ENCODE measurements at places on chromosomes 11 and 22.

DNA sequence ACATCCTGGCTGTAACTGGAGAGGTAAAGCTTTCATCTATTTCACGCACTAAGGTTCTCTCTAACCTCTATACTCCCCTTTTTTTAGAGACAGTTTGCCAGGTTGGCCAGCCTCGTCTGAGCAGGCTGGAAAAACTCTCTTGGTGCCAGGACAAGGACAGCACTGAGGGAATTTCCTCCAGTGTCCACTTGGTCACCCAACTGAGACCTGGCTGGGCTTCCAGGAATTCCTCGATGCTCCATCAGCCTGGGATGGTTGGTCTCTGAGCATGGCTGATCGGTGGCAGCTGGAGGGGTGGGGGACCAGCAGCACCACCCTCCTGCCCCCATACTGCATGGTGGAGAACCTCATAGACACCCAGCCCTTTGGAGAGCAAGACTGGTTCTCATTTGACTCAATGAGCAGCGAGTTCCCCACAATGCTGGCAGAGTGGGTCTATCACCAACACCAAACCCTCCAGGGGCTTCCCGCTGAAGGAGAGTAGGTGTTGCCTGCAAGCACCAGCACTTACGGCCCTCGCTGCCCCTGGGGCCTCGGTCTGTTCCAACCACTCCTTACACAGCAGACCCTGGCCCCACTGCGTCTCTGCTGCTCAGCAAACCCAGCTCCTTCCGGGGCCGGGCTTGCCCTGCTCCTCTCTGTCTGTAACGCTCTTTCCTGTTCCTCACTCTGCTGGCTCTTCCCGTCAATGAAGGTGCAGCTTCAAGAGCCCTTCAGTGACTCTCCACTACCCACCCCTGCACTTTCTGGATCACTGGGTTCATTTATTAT is 122.2 kb downstream of the ST3GAL4 start:
- no peak overlapping the region for H3K4me3 ChIP-seq
- no peaks in the 10 kb centered on the region for H3K36me3 ChIP-seq
- no peak for DNase-seq
- no peaks in the 10 kb centered on the region for H3K27me3 ChIP-seq
- peaks cover 4% of the 10 kb centered on the region for H3K4me1 ChIP-seq
- no peak overlapping the region for H3K27ac ChIP-seq

GRCh38 chr22:46673205-46673604 is 53.0 kb downstream of the GRAMD4 start:
- H3K36me3 ChIP-seq = no peaks in the 10 kb centered on the region
- H3K4me3 ChIP-seq = no peak overlapping the region
- no peaks in the 10 kb centered on the region for H3K27me3 ChIP-seq

GRCh38 chr11:61923166-61924063 is 6.0 kb upstream of the RAB3IL1 start:
- DNase-seq = no peak
- no peak overlapping the region for H3K4me3 ChIP-seq
- H3K27ac ChIP-seq = no peak overlapping the region
- no peaks in the 10 kb centered on the region for H3K4me1 ChIP-seq
- no peaks in the 10 kb centered on the region for H3K36me3 ChIP-seq

- DNase-seq = no peak
- H3K4me3 ChIP-seq = no peak overlapping the region
- peaks cover 21% of the 10 kb centered on the region for H3K4me1 ChIP-seq
These were observed 3.1 kb downstream of the GSTP1 start for GRCh38 chr11:67586568-67587250.

- H3K4me1 ChIP-seq = 0 out of 2 replicates have a peak, but pooled peaks cover 3% of the 10 kb centered on the region
- H3K36me3 ChIP-seq = peaks cover 23% of the 10 kb centered on the region
These were observed 335 bp downstream of the ZNF408 start for GRCh38 chr11:46701078-46701654.

- H3K4me1 ChIP-seq = peaks cover 33% of the 10 kb centered on the region
- no peaks in the 10 kb centered on the region for H3K36me3 ChIP-seq
- peak; percentile 88 for DNase-seq
- H3K27me3 ChIP-seq = no peaks in the 10 kb centered on the region
- H3K27ac ChIP-seq = peak overlapping the region; percentile 57
These were observed 1.4 kb downstream of the PNPLA2 start for GRCh38 chr11:819943-820649.

DNA sequence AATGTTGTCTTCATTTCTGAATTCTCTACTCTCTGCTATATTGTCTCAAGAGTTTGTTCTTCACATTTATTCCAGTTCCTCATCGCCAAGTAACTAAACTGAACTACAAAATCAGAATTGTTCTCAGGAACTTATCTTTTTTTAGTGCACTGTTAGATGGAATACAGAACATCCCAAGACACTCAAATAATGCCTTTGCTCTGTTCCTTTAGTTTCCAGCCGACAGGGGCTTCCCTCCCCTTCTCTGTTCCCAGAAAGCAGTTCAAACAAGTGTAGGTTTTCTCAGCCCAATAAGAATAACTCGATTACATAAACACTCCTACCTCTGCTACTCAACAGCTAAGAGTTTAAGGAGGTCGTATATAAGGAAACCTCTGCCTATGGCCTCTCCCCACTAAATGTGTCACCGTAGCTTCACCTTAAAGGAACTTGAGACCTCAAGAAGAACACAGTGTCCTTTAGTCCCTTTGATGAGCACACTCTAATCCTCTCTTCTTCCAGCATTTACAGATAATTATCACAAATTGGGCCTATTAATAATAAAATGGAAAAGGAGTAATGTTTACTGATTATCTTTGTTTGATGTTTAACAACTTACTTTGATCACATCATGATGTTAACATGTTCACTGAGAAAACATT is 6.9 kb downstream of the POU2AF3 start:
- no peaks in the 10 kb centered on the region for H3K36me3 ChIP-seq
- H3K4me3 ChIP-seq = no peak overlapping the region
- peaks cover 88% of the 10 kb centered on the region for H3K27me3 ChIP-seq
- peaks cover 8% of the 10 kb centered on the region for H3K4me1 ChIP-seq

GRCh38 chr22:38955926-38956325 is 1.5 kb upstream of the APOBEC3A start:
- H3K4me3 ChIP-seq = no peak overlapping the region
- no peaks in the 10 kb centered on the region for H3K27me3 ChIP-seq
- no peak for DNase-seq
- no peak overlapping the region for H3K27ac ChIP-seq
- no peaks in the 10 kb centered on the region for H3K4me1 ChIP-seq

DNA sequence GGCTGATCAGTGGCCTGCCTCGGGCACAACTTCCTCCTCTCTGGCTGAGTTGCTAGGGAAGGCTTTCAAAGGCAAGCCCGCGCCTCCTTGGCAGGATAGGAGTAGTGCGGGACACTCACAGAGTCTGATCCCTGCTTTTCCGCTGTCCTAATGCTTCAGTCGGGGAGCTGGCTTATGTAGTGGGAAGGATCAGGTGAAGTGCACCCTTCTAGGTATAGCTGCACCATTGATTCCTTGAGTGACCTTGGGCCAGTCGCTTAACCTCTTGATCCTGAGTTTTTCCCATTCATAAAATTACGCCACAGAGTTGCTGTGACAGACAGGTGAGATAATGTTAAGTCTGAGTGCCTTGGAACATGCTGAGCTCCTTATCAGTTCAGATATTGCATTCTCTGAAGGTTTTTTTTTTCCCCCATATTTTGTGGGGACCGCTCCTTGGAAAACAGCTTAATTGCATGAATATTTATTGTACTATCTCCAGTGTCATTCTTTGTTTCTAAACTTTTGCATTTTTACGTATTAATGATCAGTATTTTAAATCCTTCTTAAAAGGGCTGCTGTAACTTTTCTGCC is 961 bp downstream of the IPO7 start:
- H3K27me3 ChIP-seq = no peaks in the 10 kb centered on the region
- H3K4me1 ChIP-seq = peaks cover 9% of the 10 kb centered on the region
- no peak for DNase-seq

DNA sequence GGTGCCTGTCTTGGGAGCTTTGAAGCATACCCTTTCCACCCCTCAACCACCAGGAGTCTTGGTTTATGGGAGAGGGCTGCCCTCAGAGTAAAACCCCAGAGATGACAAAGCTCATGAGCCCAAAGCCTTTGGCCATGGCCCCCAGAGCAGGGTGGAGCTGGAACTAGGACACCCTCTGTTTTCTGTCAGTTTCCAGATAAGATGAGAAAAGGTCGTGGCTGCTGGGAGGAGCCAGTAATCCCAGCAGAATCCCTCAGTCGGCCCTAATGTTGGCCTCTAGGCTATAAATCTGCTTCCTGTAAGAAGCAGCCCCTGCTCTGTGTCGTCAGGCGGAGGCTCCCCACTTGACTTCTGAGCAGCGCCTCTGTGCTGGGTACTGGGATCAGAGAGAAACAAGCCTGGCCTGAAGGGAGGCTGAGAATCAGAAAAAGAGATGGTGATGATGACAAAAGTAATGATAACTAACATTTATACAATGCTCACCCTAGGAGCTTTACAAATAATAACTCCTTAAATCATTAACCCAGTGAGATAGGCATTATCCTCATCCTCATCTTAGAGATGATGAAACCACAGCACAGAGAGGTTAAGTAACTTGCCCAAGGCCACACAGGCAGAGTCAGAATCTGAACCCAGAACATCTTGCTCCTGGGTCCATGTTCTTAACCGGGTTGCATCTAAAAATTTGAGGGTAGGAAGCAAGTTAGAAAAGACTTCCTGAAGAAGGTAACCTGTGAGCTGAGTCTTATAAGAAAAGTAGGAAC is 471.4 kb downstream of the SOX6 start:
- H3K36me3 ChIP-seq = no peaks in the 10 kb centered on the region
- no peaks in the 10 kb centered on the region for H3K27me3 ChIP-seq
- no peak for DNase-seq

DNA sequence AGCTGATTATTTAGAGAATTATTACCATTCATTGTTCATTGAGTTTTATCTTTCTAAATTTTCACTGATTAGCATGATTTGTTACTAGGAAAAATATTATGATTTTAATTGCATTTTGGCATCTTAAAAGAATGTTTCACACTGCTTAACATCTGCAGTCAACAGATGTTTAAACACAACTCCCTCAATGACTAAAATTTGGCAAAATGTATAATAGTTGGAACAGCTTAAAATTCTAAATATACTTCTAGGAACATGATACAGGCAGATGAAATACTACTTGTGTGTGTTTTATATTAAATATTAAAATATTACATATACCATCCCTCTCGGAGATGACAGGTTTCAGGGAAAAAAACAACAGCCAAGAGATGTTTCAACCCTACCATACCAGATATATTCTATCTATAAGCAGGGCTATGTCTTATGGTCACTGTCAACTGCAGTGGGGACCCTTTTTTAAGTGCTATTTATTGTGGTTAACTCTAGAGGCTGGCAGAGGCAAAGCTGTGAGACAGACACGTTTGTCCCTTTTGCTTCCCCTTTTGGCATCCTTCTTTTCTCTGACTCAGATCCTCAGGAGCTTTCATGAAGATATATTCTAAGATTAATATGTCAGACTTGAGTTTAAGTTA is 81.9 kb downstream of the BDNF start:
- H3K36me3 ChIP-seq = no peaks in the 10 kb centered on the region
- H3K27me3 ChIP-seq = no peaks in the 10 kb centered on the region
- H3K27ac ChIP-seq = 0 out of 2 replicates have a peak overlapping the region, but pooled peaks have one; percentile 2
- H3K4me1 ChIP-seq = peaks cover 20% of the 10 kb centered on the region
- DNase-seq = peak; percentile 11

- H3K27ac ChIP-seq = no peak overlapping the region
- peaks cover 15% of the 10 kb centered on the region for H3K27me3 ChIP-seq
- H3K4me1 ChIP-seq = peaks cover 4% of the 10 kb centered on the region
- no peaks in the 10 kb centered on the region for H3K36me3 ChIP-seq
- H3K4me3 ChIP-seq = peak overlapping the region; percentile 42
These were observed 134.7 kb downstream of the JRKL start for GRCh38 chr11:96524475-96524874.

- H3K4me1 ChIP-seq = peaks cover 4% of the 10 kb centered on the region
- no peaks in the 10 kb centered on the region for H3K27me3 ChIP-seq
- no peak overlapping the region for H3K4me3 ChIP-seq
- no peaks in the 10 kb centered on the region for H3K36me3 ChIP-seq
- DNase-seq = no peak
- H3K27ac ChIP-seq = no peak overlapping the region
These were observed 8.1 kb upstream of the GDPD4 start for GRCh38 chr11:77309401-77310085.

- H3K4me3 ChIP-seq = no peak overlapping the region
- no peaks in the 10 kb centered on the region for H3K4me1 ChIP-seq
- no peak for DNase-seq
- no peaks in the 10 kb centered on the region for H3K36me3 ChIP-seq
- no peak overlapping the region for H3K27ac ChIP-seq
These were observed 5.8 kb upstream of the KDM2A start for GRCh38 chr11:67113231-67113721.

GRCh38 chr11:47848700-47849155 is 578 bp upstream of the NUP160 start:
- H3K27me3 ChIP-seq = no peaks in the 10 kb centered on the region
- DNase-seq = no peak
- peaks cover 8% of the 10 kb centered on the region for H3K36me3 ChIP-seq
- peaks cover 12% of the 10 kb centered on the region for H3K4me1 ChIP-seq
- H3K4me3 ChIP-seq = peak overlapping the region; percentile 85

DNA sequence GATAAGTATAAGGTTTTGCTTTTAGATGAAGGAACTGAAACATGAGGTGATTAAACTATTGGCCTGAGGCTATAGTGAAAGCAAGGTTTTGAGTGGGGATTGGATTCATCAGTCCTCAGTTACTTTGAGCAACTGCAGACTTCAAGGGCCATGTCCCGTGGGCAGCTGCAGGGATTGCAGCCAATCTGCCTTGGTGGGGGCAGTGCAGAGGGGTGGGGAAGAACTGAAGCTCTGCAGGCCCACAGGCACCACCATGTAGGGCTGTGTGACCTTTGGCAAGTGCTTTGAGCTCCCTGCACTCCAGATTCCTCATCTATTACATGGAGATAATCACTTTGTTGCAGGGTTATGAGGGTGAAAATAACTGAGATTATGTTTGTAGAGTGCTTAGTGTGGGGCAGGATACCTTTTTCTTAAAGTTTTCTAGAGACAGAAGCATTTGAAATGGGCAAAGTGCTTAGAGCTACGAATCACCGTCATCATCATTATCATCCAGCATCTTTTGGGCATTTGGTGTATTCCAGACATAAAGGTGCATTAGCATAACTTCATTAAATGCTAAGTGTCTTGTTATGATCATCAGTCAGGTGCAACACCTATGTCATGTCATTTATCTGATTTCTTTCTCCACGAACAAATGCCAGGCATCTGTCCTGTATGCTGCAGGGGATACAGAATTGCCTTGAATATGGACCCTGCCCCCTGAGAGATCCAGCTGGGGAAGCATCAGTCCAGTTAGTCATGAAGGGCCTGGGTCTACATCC is 72.1 kb upstream of the TENM4 start:
- H3K27me3 ChIP-seq = peaks cover 24% of the 10 kb centered on the region
- no peaks in the 10 kb centered on the region for H3K36me3 ChIP-seq

GRCh38 chr11:118628432-118628831 is 21.0 kb downstream of the PHLDB1 start:
- H3K4me1 ChIP-seq = peaks cover 13% of the 10 kb centered on the region
- H3K4me3 ChIP-seq = no peak overlapping the region
- H3K36me3 ChIP-seq = no peaks in the 10 kb centered on the region
- no peaks in the 10 kb centered on the region for H3K27me3 ChIP-seq
- H3K27ac ChIP-seq = no peak overlapping the region

Measured in PC-3 (cell line).